Renal cortex interstitium (tissue), 15 donors: ENCODE measurements at places on chromosomes 6 and 20.

GRCh38 chr20:58623579-58624473 is 27.3 kb upstream of the STX16 start:
- no peak for DNase-seq

- no peak for DNase-seq
Measured at GRCh38 chr6:3838992-3839867, 9.9 kb upstream of the FAM50B start.

DNA sequence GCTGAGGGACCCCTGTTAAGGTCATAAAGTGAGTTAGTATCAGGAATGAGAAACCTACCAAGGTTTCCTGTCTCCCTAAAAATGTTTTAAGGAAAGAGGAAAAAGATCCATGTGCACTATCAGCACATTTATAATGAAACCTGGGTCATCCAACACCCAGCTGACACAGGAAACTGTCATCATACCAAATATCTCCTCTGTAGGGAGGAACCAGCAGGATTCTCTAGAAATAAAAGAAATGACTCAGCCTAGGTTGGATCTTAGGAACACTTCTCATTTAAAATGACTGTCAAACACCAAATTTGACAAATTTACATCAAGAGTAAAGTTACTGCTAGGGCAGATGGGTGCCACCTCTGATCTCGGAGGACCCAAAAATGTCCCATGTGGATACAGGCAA is 21.7 kb downstream of the GFOD1 start:
- DNase-seq, result no peak

DNA sequence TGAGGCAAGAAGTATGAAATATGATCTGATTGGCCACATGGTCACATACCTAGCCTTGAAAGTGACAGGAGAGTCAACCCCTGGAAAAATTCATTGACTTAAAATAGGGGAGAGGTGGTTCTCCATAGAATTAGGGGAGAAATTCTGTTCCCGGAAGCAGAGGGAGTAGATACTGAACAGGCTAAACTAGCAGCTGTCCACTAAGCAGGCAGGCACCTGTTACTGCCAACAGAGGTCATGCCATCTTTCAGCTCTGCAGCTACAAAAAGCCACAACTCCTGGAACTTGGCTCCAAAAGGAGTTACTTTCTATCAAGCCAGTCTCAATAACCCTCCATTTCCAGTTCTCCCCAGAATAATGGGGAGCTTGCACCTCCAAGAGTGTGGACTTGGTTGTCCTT is 352.5 kb downstream of the MAFB start:
- no peak for DNase-seq

DNA sequence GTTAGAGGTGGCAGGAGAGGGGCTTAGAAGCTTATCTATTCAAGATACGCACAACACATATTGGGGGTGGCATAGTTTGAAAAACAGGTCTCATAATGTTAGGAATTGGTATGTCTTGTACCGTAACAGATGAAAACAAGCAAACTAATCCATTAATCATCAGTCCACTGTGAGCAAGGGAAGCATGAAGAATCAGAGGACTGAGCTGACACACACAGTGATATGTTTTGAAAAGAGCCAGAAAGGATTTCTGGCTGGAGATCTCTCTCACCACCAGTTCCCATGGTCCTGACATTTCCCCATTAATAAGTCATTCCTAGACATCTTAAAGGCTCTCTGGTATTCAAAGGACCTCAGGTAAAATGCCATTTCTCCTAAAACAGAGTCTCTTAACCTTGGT is 158.8 kb upstream of the PHACTR1 start:
- DNase-seq, result no peak
